Activated CD4-positive, CD25-positive, alpha-beta regulatory T cell treated with anti-CD3 and anti-CD28 coated beads, Interleukin-2, amount 50 U/mL, for 72 hours (primary cell): ENCODE measurements at places on chromosomes 7 and 10.
A peak's percentile ranks its signal among the peaks of the same experiment; 100 is the strongest.

GRCh38 chr7:120164-120991 lies 72.0 kb upstream of the FAM20C start:
- no peak for DNase-seq

- DNase-seq, result no peak
Observed at GRCh38 chr10:33676606-33677339, 342.3 kb upstream of the NRP1 start.

- DNase-seq, result no peak
Observed at GRCh38 chr10:17888189-17888588, 63.5 kb upstream of the SLC39A12 start.

DNA sequence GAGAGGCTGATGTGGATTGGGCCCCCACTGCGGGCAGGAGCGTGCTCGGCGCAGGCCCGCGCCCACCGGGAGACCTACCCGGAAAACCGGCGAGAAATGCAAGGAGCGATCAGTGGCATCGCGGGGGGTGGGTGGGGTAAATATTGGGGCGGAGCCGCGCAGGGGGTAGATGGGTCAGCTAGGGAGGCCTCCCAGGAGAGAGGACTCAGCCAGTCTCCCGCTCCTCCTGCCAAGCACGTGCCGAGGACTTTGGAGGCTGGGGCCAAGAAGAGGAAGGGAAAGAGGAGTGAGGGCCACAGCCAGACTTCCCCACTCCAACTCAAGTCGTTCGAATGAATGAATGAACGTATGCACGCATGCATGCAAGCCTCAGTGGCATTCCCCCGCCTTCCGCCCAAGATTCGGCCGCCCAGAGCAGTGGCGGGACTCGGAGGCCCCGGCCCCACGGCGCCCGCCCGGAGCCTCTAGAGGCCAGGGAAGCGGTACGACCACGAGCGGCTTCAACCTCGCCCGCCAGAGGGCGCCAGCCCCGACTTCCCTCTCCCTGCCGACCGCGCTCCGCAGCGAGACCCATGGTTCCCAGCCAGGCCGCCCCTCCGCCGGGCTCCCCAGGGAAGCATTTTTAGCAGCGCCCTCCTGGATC lies 3.6 kb downstream of the NPM3 start:
- peak; percentile 90 for DNase-seq

DNA sequence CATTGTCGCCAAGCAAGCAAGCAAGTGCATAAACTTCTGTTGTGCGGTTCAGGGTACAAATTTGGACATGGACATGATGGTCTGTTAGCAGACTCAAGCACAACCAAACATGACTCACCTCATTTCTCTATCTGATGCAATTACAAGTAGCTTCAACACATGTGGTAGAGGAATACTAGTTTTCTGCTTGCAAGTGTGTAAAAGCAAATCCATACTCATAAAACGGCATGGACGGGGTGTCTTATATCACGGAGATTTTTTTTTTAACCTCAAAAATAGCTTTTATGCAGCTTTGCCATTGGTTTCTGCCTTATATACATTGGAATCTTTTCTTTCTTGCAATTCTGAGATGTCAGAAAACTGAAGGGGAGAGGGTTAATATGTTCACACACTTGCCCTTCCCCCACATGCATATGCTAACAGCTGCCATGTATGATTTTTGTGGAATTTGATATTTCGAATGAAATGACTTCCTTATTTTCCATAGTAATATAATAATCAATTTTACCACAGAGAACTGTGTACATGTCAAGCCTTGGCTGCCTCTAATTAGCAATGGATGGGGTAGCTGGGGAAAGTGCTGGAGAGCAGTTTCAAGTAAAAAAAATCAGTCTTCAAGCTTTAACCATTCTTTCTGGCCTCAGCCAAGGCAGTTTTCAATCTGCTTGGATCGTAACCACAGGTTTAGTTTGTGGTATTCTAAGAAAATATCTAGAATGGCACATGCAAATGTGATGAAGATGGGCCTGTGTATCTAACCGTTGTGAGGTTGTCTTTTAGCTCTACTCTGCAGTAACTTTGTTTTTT lies 106.0 kb upstream of the PDCD4 start:
- DNase-seq, result no peak

DNA sequence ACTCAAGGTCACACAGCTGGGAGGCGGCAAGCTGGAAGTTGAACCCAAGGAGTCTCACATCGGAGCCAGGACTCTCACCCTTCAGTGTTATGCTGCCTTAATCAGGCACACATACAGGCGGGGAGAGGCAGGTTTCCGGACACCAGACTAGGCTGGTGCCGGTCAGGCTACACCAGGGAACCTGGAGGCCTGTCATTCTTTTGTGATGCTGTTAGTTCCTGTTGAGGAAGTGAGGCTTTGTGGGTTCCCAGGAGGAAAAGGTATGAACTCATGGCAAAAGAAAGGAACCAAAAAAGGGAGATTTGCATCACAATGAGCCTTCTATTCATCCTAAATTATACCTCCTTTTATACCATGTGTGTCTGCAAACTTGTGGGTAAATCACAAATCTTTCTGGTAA lies 103.8 kb downstream of the TCF7L2 start:
- DNase-seq, result no peak

GRCh38 chr10:97336446-97336845 lies 1.9 kb upstream of the FRAT2 start:
- DNase-seq, result no peak

- no peak for DNase-seq
Observed at GRCh38 chr10:70726909-70727495, 54.7 kb downstream of the ADAMTS14 start.

- no peak for DNase-seq
Observed at GRCh38 chr10:121069061-121069850, 218.1 kb downstream of the WDR11 start.

DNA sequence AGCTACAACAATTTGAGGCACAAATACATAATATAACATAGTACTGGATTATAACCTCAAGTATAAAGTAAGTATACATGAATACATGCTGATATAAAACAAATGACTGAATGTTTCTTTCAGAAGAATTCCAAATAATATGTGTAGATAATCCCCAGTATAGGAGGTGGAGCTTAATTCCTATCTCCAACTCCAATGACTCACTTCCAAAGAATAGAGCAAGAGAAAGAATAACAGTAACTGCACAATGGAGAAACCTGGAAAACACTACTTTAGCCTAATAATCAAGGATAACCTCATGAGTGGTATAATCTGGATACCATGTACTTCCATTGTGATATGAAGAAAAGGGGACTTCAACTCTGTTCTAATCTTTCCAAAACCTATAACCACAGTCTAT lies 13.7 kb upstream of the SEMA3C start:
- no peak for DNase-seq

GRCh38 chr7:74722153-74722552 lies 51.7 kb upstream of the NCF1 start:
- no peak for DNase-seq

DNA sequence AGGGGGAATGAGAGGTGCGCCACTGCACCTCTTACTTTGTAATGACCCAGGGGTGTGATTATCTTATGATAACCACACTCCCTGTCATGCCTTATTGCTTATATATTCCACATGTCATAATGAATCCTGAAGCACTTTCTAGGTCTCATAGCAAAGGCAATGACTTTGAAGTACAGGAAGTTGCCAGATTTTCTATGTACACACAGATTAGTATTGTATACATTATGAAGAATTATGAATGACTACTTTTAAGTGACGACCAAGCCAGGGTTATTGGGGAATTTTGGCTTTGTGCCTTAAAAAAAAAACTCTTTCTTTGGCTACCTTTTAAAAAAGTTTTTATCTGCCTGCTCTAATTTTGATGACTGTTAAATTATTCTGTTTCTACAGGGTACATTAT lies 269.6 kb downstream of the MDFIC start:
- DNase-seq, result no peak

GRCh38 chr10:116972131-116972530 lies 32.9 kb downstream of the SHTN1 start:
- DNase-seq, result no peak

GRCh38 chr7:155696747-155697146 lies 52.3 kb downstream of the RBM33 start:
- DNase-seq, result no peak

- no peak for DNase-seq
Observed at GRCh38 chr10:55519264-55519663, 718.2 kb upstream of the PCDH15 start.

GRCh38 chr10:20767028-20767427 lies 130.1 kb downstream of the NEBL start:
- DNase-seq, result no peak

DNA sequence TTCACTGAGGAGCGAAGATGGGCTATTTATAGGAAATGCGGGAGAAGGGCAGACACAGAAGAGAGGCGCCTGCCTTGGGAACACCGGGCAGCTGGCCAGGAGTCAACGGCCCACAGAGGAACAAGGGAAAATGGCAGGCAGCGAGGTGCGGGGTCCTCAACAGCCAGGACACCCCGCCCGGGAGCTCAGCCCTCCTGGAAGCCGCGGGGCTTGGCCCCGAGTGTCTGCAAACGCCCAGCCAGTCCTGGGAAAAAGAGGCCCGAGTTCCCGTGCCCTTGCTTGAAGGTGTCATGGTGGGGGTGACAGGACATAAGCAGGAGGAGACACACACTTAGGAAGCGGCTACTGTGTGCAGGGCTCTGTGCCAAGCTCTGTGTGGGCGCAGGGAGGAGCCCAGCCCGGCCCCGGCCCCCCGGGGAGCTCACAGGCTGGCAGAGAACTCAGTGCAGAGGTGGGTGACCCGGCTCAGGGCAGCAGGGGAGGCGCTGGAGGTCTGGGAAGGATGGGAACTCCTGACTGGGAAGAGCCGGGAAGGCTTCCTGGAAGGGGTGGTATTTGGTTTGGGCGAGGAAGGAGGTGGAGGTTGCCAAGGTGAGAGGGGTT lies 79.9 kb downstream of the ELFN1 start:
- DNase-seq, result no peak
